ENCODE measurements at places on chromosomes 1 and 21. TPM values are rescaled to one million over a fixed set of nuclear protein-coding genes. Genes with fewer than 3 reads are reported as not detected.

The SDC3 gene
- 39.8 TPM for total RNA-seq

The SH3BGR gene
- 1.4 TPM for total RNA-seq

The SLC44A3 gene
- total RNA-seq: 7.1 TPM

The YOD1 gene
- total RNA-seq: 8.3 TPM

The VANGL2 gene
- total RNA-seq: under 0.01 TPM

The AMIGO1 gene
- total RNA-seq: 2.5 TPM

The PDC gene
- not detected for total RNA-seq

The NDUFS2 gene
- 130 TPM for total RNA-seq

The S100A5 gene
- not detected for total RNA-seq

The MTMR11 gene
- total RNA-seq: 13.3 TPM

The TSHB gene
- total RNA-seq: not detected

The DONSON gene
- total RNA-seq: 10.9 TPM

The ADAM30 gene
- not detected for total RNA-seq

The RHBG gene
- not detected for total RNA-seq

The TSPAN1 gene
- total RNA-seq: 1.1 TPM

The TRIM67 gene
- 0.29 TPM for total RNA-seq

The TRPM2 gene
- 0.36 TPM for total RNA-seq

The KRTAP12-2 gene
- total RNA-seq: not detected

The CYP2J2 gene
- total RNA-seq: not detected

The CLDN14 gene
- 0.29 TPM for total RNA-seq

The PTGER3 gene
- total RNA-seq: not detected

The RAB25 gene
- not detected for total RNA-seq

The F5 gene
- not detected for total RNA-seq

The APCS gene
- not detected for total RNA-seq

The CD52 gene
- total RNA-seq: not detected

The GPR25 gene
- not detected for total RNA-seq

The INKA2 gene
- 3.6 TPM for total RNA-seq

The ADGRB2 gene
- 7.4 TPM for total RNA-seq

The TMOD4 gene
- not detected for total RNA-seq

The ELF3 gene
- total RNA-seq: under 0.01 TPM

The KRTAP7-1 gene
- not detected for total RNA-seq

The KRTAP21-2 gene
- total RNA-seq: not detected

The GFI1 gene
- under 0.01 TPM for total RNA-seq

The SLC45A3 gene
- 1.1 TPM for total RNA-seq

The LMX1A gene
- total RNA-seq: not detected

The C1orf232 gene
- total RNA-seq: not detected

The MIXL1 gene
- not detected for total RNA-seq

The DMBX1 gene
- not detected for total RNA-seq

The MEGF6 gene
- total RNA-seq: 61.9 TPM

The SLC5A9 gene
- not detected for total RNA-seq

The TMIGD3 gene
- 0.29 TPM for total RNA-seq

The PLA2G4A gene
- total RNA-seq: 12.3 TPM

Data from osteoblast (primary cell).